Endodermal cell (in vitro differentiated cells): ENCODE measurements at places on chromosomes 5 and 9.

GRCh38 chr5:56861893-56862485, 46.6 kb downstream of the MAP3K1 start:
- no peaks in the 10 kb centered on the region for H3K27me3 ChIP-seq
- DNase-seq: no peak
- peaks cover 56% of the 10 kb centered on the region for H3K36me3 ChIP-seq
- H3K4me1 ChIP-seq: no peaks in the 10 kb centered on the region
- H3K4me3 ChIP-seq: no peak overlapping the region
- H3K27ac ChIP-seq: no peak overlapping the region

DNA sequence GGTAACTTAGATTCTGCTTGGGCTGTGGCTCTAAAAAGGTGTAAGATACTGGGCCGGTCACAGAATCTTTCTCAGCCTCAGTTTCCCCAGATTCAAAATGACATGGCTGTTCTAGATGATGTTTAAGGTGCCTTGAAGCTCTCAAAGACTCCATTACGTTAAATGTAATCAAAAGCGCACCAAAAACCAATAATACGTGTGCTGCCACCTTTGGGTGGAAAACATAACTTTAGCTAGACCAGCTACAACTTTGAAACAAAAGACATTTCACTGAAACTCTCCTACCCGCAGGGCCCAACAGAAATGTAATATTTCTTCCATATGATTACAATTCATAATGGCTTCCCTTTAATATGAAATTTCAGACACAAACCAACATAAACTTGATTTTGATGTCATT, 35.0 kb upstream of the PCSK5 start:
- no peaks in the 10 kb centered on the region for H3K27me3 ChIP-seq
- H3K36me3 ChIP-seq: no peaks in the 10 kb centered on the region
- H3K4me3 ChIP-seq: no peak overlapping the region
- DNase-seq: peak; percentile 65
- H3K27ac ChIP-seq: no peak overlapping the region

DNA sequence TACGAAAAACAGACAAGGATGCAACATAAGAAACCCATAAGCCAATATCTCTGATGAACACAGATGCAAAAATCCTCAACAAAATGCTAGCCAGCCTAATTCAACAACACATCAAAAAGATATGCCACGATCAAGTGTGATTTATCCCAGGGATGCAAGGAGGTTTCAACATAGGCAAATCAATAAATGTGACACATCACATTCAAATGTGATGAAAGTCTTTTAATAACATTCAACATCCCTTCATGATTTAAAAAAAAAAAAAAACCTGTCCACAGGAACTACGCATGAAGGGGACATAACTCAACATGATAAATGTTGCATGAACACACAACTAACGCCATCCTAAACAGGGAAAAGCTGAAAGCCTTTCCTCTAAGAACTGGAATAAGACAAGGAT, 102.2 kb downstream of the PLPP1 start:
- DNase-seq: no peak
- peaks cover 93% of the 10 kb centered on the region for H3K36me3 ChIP-seq
- H3K4me3 ChIP-seq: no peak overlapping the region
- H3K27ac ChIP-seq: no peak overlapping the region

DNA sequence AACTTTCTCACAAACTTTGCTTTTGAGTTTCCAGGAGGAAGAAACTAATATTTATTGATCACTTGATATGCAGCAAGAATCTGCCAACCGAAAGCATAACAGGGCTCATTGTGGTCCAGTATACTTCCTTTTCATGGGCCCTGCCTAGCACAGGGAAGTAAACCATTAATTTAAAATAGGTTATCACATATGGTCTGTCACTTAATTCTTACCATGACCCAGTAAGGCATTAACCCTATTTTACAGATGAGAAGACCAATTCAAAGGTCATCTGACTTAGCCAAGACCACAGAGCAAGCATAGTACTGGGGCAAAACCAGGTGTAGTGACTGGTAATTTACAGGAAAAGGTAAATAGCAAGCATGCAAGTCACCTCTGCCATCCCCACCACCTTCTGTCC, 336.9 kb upstream of the DMAC1 start:
- no peak overlapping the region for H3K4me3 ChIP-seq
- H3K4me1 ChIP-seq: no peaks in the 10 kb centered on the region
- no peak overlapping the region for H3K27ac ChIP-seq
- DNase-seq: no peak
- H3K27me3 ChIP-seq: no peaks in the 10 kb centered on the region

GRCh38 chr5:15450473-15450872, 49.5 kb upstream of the FBXL7 start:
- H3K36me3 ChIP-seq: no peaks in the 10 kb centered on the region
- DNase-seq: no peak
- H3K27ac ChIP-seq: no peak overlapping the region
- no peak overlapping the region for H3K4me3 ChIP-seq
- peaks cover 8% of the 10 kb centered on the region for H3K27me3 ChIP-seq

- H3K36me3 ChIP-seq: no peaks in the 10 kb centered on the region
- no peak overlapping the region for H3K4me3 ChIP-seq
- no peak for DNase-seq
- no peaks in the 10 kb centered on the region for H3K27me3 ChIP-seq
- H3K27ac ChIP-seq: no peak overlapping the region
These were observed 117.4 kb downstream of the SLIT3 start for GRCh38 chr5:169183576-169183975.

DNA sequence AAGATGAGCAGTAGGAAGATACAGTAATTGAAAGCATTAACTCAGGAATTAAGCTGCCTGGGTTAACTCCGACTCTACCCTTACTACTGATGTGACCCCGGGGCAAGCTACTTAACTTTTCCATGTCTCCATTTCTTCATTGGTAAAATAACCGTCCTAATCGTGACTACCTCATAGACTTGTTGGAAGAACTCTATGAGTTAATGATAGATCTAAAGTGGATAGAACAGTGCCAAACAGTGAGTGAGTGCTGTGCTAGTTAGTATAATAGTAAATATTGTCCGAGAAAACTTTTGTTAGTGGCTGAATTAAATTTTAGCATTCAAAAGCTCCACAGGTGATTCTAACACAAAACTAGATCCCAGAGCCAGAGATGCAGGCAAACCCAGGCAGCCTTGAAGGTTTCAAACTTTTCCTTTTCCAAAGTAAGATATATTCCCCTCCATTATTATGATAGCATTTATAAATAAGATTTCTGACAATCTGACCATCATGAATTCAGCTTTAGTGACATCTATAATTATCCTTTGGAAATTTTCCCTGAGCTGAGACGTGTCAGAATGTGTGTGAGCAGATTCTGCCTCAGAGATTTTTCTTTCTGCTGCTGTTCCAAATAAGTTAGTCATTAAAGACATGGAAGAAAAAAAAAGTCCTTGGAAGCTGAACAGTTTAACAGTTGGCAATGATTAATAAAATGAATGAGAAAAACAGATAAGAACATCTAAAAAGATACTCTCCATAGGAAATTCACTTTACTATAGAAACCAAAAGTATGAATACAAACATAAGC, 369.5 kb downstream of the PRELID2 start:
- H3K36me3 ChIP-seq: no peaks in the 10 kb centered on the region
- H3K27ac ChIP-seq: no peak overlapping the region
- no peak overlapping the region for H3K4me3 ChIP-seq

DNA sequence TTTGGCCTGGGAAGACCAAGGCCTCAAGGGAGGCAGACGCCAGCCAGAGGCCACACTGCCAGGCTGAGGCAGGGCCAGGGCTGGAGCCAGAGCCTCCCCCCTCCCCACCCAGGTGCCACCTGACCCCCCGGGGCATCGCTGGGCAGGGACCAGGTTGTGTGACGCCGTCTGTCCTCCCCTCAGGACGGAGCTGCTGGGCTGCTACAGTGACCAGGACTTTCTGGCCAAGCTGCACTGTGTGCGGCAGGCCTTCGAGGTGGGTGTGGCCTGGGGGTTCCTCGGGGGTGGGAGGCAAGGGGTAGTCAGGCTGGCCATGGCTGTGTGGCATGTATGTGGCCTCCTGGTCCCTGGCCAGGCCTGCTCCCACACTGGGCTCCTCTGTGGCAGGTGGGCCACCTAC, 17.9 kb upstream of the DOLPP1 start:
- DNase-seq: peak; percentile 31
- H3K27ac ChIP-seq: no peak overlapping the region
- peaks cover 43% of the 10 kb centered on the region for H3K36me3 ChIP-seq
- no peak overlapping the region for H3K4me3 ChIP-seq
- no peaks in the 10 kb centered on the region for H3K27me3 ChIP-seq

DNA sequence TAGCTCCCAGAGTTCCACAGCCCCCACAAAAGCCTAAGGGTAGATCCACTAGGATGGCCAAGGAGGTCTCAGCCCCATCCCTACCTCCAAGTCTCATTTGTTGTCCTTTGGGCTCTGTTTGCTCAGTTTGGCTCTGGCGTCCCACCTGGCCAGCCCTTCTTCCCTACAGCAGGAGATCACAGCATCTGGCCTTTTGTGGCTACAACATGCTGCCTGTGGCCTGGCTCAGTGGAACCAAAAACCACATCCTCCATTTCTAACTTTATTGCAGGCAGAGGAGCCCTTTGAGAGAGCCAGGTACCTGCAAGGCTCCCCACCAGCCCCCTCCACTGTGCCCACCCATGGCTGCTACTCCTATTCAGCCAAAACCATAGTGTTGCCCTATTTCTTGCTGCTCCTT, 11.4 kb downstream of the JADE2 start:
- DNase-seq: no peak
- H3K27ac ChIP-seq: no peak overlapping the region
- no peaks in the 10 kb centered on the region for H3K27me3 ChIP-seq

DNA sequence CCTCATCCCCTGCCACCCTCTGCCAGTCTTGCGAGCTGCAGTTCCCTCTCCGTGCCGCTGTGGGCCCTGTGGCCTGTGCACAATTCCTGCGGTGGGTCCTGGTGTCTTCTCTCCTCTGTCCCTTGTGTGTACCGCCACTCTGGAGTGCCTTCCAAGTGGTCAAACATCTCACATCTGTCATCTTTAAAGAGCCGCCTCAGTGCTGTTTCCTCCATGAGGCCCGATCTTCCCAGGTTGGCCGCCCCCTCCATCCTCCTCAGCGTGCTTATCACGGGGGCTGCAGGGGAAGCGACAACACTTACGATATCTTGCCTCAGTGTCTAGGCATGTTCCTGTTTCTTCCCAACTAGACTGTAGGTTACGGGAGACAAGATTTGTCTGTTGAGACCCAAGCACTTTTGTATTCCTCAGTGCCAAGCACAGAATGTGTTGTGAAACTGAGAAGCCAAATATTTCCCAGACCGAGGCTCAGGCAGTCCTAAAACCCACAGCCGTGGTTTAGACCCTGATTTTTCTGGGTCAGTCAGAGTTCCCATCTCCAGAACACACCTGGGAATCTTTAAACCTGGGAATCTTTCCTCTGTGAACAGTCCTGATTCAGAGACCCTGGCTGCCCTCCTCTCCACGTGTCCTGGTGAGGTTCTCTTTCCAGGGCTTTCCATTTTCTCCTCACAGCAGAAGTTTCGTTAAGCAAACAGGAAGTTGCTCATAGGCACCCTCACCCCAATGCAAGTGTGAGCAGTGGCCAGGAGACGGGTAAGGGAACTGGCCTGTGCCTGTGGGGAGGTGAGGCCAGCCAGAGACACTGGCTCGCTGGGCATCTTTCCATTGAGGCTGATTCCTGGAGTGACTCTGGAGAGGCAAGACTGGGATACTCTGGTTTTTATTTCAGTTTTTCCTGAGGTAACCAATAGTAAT, 28.8 kb downstream of the SLC46A2 start:
- no peaks in the 10 kb centered on the region for H3K27me3 ChIP-seq
- no peaks in the 10 kb centered on the region for H3K36me3 ChIP-seq
- H3K4me3 ChIP-seq: no peak overlapping the region
- H3K27ac ChIP-seq: no peak overlapping the region

- no peak overlapping the region for H3K27ac ChIP-seq
- H3K27me3 ChIP-seq: no peaks in the 10 kb centered on the region
- no peak for DNase-seq
- no peak overlapping the region for H3K4me3 ChIP-seq
- no peaks in the 10 kb centered on the region for H3K36me3 ChIP-seq
- no peaks in the 10 kb centered on the region for H3K4me1 ChIP-seq
These were observed 1202.4 kb upstream of the SEMA6A start for GRCh38 chr5:117776977-117777376.

DNA sequence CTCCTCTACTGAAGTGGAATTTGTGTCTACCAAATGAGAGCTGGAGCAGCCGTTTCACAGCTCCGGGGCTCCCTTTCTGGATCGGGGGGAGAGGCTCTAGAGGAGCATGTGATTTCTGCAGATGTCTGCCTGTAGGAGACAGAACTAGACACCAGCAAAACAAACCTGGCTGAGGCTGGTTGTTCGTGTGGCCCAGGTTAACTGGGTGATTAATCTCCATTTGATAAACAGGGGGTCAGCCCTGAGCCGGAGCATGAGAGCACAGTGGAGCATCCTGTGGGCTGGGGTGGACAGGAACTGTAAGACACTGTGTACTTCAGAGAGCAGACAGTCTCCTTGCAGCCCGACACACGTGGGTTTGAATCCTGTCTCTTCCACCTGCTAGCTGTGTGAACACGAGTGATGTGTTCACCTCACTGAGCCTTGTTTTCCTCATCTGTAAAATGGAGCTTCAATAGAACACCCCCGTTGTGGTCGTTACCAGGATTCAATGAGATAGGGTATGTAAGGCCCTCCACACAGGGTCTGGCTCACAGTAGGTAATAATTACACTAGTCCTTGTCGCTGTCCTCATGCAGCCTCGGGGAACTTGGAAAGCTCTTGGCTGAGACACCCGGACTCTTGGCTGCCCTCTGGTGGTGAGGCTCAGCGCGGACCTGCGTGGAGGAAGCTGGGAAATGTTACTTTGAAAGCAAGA, 12.9 kb downstream of the CXCL14 start:
- DNase-seq: peak; percentile 96
- no peaks in the 10 kb centered on the region for H3K27me3 ChIP-seq
- H3K27ac ChIP-seq: no peak overlapping the region
- no peak overlapping the region for H3K4me3 ChIP-seq

DNA sequence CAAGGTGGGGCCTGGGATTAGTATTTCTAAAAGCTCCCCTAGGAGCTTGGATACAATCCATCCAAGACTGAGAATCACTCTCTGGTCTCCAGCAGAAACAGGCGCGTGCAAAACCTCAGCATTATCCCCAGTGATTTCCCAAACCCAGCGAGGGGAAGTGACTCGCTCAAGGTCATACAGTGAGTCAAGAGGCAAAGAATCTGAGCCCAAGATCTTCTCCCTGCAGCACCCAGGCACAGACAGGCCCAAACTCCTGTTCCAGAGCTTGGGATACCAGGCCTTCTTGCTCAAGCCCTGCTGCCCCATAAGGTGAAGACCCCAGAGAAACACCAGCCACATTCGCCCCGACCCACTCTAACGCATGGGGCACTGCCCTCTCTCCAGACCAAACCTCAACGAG, 33.2 kb downstream of the SHB start:
- no peak for DNase-seq
- H3K27me3 ChIP-seq: no peaks in the 10 kb centered on the region
- H3K27ac ChIP-seq: no peak overlapping the region
- peaks cover 8% of the 10 kb centered on the region for H3K36me3 ChIP-seq
- no peak overlapping the region for H3K4me3 ChIP-seq
